ENCODE measurements at places on chromosomes 16 and 17. TPM values are rescaled to one million over a fixed set of nuclear protein-coding genes. Genes with fewer than 3 reads are reported as not detected.

PPP1R1B gene
- total RNA-seq, result 16.3 TPM

SOST gene
- total RNA-seq, result not detected

CHD9NB gene
- not detected for total RNA-seq

CACNG5 gene
- total RNA-seq, result 0.63 TPM

ZSCAN10 gene
- total RNA-seq, result not detected

KRTAP4-9 gene
- not detected for total RNA-seq

TNFSF13 gene
- 0.94 TPM for total RNA-seq

PYDC1 gene
- not detected for total RNA-seq

PHOSPHO1 gene
- total RNA-seq, result 0.94 TPM

SCO1 gene
- 12.2 TPM for total RNA-seq

RND2 gene
- total RNA-seq, result 3.4 TPM

MT1E gene
- total RNA-seq, result 6.6 TPM

BCAR1 gene
- total RNA-seq, result 28.5 TPM

DOC2B gene
- total RNA-seq, result 43.2 TPM
